ENCODE measurements at places on chromosomes 3 and 15.
A peak's percentile ranks its signal among the peaks of the same experiment; 100 is the strongest.

DNA sequence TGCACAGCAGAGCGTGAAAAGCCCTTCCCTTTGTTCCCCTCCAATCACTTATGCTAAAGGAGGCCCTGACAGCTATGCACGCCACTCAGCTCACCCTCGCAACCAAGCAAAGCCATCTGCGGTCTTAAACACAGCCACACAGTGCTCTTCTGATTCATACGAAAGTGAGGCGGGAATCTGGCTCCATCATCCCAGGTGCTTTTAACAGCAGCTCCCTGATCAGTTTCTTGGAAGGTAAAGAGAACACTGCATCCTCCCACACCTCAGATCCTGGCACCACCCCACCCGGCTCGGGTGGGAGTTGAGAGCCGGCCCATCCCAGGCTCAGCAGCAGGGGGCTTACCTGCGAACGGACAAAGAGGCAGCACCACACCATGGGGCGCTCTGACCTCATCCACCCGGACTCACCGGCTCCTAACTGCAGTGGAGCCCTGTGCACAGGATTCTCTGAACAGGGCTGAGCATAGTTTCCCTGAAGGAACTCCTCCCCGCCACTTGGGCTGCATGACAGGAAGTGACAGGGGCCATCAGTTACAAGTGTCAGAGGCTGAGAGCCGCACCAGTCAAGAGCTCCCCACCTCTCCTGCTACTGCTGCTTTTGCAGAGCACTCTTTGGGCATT, 114.3 kb upstream of the ARHGEF3 start:
- peak; percentile 48 for DNase-seq

DNA sequence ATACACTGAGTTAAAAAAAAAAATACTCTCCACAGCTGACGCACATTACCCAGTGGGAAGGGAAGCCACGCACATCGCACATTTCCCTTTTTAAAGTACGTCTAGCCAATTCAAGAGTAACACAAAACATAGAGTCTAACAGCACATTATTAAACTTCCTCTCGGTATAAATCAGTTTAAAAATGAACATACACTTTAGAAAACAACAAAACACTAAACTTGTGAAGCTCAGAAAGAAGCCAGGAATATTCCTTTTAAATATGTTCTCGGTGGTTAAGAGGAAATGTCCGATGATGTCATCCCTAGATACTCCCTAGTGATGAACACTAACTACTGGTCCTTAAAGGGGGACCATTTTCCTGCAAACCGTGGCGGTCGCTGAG, 721 bp downstream of the MYEF2 start:
- DNase-seq: no peak

DNA sequence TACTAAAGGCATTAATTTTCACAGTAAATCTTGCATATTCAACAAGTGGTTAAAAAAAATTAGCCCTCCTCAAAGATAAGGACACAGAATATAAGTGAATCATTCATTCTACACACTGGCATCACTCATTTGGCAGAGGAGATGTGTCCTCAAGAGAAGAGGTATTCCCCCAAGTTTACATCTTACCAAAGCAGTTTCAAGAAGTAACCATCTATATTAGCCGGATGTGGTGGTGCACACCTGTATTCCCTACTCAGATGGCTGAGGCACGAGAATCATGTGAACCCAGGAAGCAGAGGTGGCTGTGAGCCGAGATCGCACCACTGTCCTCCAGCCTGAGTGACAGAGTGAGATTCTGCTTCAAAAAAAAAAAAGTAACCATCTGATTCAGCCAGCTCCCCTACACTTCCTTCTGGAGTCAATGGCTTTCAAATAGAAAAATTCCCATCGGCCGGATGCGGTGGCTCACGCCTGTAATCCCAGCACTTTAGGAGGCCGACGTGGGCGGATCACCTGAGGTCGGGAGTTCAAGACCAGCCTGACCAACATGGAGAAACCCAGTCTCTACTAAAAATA, 15.4 kb downstream of the RAF1 start:
- DNase-seq: no peak

DNA sequence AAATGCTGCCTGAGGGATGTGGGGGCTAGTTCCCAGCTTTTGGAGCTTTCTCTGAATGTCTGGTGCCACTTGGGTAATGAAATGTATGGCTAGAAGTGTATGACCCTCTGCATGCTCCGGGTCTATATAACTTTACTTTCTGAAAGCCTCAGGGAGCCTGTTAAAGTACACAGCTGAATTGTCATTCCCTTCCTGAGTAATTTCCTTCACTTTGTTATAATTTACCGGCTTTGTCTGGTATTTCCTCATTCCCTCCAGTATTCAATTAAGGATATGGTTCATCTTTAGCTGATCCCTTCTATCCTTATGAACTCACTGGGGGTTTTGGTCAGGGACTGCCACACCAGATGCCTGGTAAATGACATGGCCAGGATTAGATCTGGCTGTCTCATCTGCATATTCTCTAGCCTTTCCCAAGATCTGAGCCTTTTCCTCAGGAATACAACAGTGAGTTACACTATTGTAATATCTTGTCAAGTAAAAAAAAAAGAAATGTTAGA, 620.3 kb downstream of the ZPLD1 start:
- no peak for DNase-seq

DNA sequence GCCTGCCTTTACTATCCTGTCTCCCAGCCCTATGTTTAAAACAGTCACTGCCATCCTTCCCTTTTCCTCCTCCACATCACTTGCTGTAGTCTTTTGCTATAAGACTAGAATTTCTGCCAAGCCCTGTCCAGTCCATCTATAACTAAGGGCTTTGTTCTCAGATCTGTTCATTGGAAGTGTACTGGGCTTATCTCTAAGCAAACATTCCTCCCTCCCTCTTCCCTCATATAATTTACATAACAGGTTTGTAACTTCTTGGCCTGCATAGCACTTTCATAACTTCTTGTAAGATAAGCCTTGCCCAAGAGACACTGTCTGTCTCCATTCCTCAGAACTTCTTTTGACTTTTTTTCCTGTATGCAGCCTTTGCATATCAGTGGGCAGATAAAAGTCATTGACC, 16.7 kb downstream of the TPRG1 start:
- DNase-seq: no peak

DNA sequence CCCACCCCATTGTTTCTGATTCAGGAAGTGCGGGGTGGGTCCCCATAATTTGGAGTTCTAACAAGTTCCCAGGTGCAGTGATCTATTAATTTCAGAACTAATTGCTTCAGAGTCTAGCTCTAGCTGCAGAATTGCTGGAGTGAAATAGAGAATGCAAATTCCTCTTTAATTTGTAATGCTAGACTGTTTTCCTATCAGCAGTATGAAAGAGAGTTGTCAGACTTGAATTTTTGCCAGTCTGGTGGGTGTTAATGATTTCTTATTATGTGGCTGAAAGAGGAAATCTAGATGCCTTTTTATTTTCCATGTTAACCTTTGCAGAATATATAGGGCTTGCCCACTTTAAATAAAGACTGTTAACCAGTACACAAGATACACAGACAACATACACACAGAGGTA, 23.7 kb downstream of the APH1B start:
- no peak for DNase-seq

DNA sequence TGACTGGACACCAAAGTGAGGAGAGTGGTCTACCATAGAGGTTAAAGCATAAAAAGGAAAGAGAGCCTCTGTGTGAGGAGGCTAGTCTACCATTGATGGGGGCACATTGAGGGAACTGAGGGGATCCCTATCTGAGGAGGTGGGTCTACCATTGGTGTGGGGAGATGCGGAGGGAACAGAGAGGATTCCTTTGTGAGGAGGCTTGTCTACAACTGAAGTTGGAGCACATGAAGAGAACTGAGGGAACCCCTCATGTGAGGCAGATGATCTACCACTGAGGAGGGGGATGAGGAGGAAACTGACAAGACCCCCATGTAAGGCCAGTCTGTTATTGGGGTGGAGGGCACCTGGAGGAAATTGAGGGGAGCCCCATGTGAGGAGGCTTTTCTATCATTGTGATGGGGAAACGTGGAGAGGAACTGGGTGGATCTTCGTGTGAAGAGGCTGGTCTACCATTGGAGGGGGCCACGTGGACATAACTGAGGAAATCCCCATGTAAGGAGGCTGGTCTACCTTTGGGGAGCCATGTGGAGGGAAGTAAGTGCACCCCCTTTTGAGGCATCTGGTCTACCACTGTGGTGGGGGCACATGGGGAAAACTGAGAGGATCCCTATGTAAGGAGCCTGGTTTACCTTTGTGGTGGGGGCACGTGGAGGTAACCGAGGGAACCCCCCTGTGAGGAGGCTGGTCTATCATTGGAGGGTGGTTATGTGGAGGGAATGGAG, 160.1 kb downstream of the FBLN2 start:
- no peak for DNase-seq

DNA sequence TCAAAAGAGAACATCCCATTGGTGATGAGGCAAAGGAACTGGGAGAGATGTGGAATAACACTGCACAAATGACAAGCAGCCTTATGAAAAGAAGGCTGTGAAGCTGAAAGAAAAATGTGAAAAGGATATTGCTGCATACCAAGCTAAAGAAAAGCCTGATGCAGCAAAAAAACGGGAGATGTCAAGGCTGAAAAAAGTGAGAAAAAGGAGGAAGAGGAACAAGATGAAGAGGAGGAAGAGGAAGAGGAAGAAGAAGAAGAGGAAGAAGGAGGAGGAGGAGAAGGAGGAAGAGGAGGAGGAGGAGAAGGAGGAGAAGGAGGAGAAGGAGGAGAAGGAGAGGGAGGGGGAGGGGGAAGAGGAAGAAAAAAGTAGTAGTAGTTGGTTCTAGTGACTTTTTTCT, 41.8 kb upstream of the TEX9 start:
- no peak for DNase-seq

DNA sequence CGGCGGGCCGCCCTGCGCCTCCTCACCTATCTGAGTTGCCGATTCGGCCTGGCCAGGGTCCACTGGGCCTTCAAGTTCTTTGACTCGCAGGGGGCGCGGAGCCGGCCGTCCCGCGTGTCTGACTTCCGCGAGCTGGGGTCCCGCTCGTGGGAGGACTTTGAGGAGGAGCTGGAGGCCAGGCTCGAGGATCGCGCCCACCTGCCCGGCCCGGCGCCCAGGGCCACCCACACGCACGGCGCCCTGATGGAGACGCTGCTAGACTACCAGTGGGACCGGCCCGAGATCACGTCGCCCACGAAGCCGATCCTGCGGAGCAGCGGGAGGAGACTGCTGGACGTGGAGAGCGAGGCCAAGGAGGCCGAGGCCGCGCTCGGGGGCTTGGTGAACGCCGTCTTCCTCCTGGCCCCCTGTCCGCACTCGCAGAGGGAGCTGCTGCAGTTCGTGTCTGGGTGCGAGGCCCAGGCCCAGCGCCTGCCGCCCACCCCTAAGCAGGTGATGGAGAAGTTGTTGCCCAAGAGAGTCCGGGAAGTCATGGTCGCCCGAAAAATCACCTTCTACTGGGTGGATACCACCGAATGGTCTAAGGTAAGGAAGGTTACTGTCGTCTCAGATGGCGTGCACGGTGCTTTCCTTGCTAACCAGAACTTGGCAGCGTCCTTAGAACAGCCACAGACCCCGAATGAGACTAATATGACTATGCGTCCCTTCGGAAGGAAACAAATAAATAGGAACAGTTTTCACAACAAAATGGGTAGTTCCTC, 567 bp downstream of the TICRR start:
- DNase-seq: no peak

DNA sequence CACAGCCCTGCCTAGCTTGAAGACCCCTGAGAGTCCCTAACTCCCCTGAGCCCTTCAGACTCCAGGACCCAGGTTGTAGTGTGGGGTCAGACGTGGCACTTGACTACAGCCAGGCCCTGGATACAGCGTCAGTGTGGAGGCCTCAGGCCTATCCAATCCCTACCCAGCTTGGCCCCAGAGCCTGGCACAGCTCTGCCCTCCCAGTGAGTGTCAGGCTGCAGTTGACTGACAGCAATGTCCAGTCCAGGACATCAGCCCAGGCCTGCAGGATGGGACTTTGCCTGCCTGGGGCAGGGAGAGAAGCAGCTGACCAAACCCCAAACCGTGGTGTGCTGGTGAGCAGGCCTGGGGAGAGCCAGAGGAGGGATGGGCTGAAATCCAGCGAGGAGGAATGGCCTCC, 27.3 kb downstream of the KLF13 start:
- no peak for DNase-seq

GRCh38 chr15:28950916-28951315, 65.1 kb downstream of the APBA2 start:
- no peak for DNase-seq

DNA sequence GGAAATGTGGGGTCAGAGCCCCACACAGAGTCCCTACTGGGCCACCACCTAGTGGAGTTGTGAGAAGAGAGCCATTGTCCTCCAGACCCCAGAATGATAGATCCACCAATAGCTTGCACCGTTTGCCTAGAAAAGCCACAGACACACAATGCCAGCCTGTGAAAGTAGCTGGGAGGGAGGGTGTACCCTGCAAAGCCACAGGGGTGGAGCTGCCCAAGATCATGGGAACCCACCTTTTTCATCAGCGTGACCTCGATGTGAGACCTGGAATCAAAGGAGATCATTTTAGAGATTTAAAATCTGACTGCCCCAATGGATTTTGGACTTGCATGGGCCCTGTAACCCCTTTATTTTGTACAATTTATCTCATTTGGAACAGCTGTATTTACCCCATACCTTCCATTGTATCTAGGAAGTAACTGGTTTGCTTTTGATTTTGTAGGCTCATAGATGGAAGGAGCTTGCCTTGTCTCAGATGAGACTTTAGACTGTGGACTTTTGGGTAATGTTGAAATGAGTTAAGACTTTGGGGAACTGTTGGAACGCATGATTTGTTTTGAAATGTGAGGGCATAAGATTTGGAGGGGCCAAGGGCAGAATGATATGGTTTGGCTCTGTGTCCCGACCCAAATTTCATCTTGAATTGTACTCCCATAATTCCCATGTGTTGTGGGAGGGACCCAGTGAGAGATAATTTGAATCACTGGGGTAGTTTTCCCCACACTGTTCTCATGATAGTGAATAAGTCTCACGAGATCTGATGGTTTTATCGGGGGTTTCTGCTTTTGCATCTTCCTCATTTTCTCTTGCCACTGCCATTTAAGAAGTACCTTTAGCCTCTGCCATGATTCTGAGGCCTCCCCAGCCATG, 49.0 kb downstream of the CD200 start:
- DNase-seq: no peak

DNA sequence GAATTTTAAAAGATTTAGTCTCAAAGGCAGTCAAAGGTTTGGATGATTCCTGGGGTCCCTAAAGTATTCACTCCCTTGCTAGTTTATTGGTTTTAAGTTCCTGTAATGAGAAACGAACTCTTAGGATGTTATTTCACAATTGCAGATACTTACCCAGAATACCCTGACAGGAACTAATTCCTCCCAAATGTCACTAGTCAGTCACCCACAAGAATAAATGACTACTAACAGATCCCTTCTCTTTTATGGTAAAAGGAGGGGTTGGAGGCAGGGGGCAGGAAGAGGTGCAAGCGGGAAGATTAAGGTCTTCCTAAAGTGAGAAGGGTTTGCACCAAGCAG, 174.2 kb upstream of the SLC2A2 start:
- no peak for DNase-seq

GRCh38 chr15:80890341-80891005, 99.1 kb downstream of the MESD start:
- DNase-seq: no peak

DNA sequence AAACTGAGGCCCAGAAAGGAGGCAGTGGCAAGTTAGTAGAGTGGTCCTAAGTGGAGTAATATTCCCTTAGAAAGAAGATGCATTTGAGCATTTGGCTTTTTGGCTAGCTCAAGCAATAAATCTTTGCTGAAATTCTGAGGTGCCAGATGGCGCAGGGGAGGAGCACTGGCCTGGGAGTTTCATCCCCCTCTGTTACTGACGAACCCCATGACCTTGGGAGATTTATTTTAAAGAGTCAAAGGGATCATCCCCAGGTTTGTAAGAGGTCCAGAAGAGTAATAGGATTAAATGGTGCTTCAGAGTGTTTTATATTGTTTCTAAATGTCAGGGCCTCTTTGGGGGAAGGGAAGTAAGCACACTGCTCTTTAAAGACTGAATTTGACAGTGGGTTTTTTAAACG, 85.1 kb upstream of the PIAS1 start:
- no peak for DNase-seq

All from stimulated activated CD4-positive, alpha-beta T cell treated with anti-CD3 and anti-CD28 coated beads, Interleukin-4, amount 100 ng/mL, for 4 hours (primary cell).